ENCODE measurements at places on chromosomes 6 and 20.

- peak; percentile 23 for DNase-seq
- H3K27ac ChIP-seq = no peak overlapping the region
- no peaks in the 10 kb centered on the region for H3K36me3 ChIP-seq
- H3K4me1 ChIP-seq = no peaks in the 10 kb centered on the region
- H3K27me3 ChIP-seq = no peaks in the 10 kb centered on the region
These were observed 22.5 kb upstream of the C6orf58 start for GRCh38 chr6:127554435-127555006.

- H3K4me3 ChIP-seq = no peak overlapping the region
- DNase-seq = no peak
- no peak overlapping the region for H3K27ac ChIP-seq
- H3K4me1 ChIP-seq = no peaks in the 10 kb centered on the region
- no peaks in the 10 kb centered on the region for H3K36me3 ChIP-seq
- no peaks in the 10 kb centered on the region for H3K27me3 ChIP-seq
These were observed 15.1 kb upstream of the MBOAT1 start for GRCh38 chr6:20227350-20227749.

DNA sequence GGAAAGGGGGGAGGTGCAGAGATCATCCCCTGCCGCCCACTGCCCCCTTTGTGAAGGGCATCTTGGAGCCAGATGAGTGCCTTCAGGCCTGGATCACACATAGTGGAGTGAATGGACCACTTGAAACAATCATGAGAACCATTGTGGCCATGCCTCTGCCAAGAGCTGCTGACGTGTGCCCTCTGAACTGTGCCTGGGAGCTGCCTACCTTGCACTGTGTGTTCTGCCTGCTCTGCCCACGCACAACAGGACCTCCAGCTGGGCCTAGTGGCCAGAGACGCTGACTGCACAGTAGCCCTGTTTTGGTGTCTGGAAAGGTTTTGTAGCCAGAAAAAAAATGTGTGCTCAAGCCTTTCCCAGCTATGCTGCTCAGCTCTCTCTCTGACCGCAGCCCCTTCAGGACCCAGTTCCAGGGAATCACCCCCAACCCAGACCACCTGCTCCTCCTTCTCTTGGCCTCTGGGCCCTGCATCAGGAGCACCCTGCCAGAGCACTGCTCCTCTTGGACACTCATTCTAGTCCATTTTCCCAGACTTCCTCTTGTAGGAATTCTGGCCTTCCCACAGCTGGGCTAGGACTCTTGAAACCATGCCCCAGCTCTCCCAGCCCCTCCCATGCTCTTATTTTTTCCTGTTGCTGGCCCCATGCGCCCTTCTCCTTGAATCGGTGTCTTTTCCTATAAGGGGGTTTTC is 1.6 kb upstream of the ADIG start:
- H3K27me3 ChIP-seq = no peaks in the 10 kb centered on the region
- H3K27ac ChIP-seq = no peak overlapping the region
- H3K36me3 ChIP-seq = no peaks in the 10 kb centered on the region
- H3K4me1 ChIP-seq = no peaks in the 10 kb centered on the region

- no peak overlapping the region for H3K4me3 ChIP-seq
- H3K27me3 ChIP-seq = no peaks in the 10 kb centered on the region
- no peak overlapping the region for H3K27ac ChIP-seq
- H3K36me3 ChIP-seq = no peaks in the 10 kb centered on the region
- DNase-seq = no peak
These were observed 1.3 kb upstream of the REPS1 start for GRCh38 chr6:138989098-138989983.

DNA sequence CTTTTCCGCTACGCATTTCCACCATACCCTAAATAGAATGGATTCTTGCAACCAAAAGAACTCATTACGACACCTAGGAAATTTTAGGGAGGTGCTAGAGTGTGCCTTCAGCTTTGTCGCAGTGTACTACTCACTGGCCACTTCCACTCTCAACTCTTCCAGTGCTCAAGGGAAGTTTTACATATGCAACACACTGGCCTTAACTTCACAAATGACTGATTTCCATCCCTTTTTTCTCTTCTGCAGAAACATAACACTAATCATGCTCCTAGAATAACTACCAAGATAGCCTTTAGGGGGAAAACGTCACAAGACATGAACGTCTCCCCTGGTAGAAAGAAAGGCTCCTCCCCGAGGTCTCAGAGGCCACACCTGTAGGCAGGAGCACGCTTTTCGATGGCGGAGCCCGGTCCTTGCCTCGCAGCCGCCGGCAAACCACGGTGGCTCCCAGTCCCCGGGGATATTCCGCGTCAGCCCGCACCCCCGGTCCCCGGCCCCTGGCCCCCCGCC is 584 bp downstream of the LYRM4 start:
- no peaks in the 10 kb centered on the region for H3K36me3 ChIP-seq
- H3K4me1 ChIP-seq = peaks cover 10% of the 10 kb centered on the region
- peak overlapping the region; percentile 4 for H3K27ac ChIP-seq
- no peaks in the 10 kb centered on the region for H3K27me3 ChIP-seq

DNA sequence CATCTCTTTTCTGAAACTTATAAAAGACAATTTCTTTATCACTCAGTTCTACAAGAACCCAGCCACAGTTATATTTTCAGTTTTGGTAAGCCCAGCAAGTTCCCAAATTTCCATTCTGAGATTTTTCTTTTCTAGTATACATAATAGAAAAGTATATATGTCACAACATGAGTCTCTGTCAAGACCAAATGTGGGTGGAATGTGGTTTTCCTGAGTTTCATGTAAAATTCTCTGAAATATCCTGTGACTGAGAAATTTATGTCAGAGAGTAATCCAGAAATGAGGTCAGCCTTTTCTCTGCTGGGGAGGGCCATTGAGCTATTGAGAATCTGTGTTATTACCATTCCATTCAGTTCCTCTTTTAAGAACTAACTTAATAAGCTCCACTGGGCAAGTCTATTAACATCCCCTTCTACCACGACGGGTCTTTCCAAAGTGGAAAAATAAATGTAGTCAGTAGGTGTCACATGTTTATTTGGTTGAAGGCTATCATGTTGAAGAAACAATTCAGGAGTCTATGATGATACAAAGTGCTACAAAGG is 100.7 kb upstream of the HMGN3 start:
- no peak overlapping the region for H3K4me3 ChIP-seq
- no peaks in the 10 kb centered on the region for H3K4me1 ChIP-seq
- H3K27me3 ChIP-seq = no peaks in the 10 kb centered on the region
- H3K27ac ChIP-seq = no peak overlapping the region
- H3K36me3 ChIP-seq = no peaks in the 10 kb centered on the region
- DNase-seq = no peak

DNA sequence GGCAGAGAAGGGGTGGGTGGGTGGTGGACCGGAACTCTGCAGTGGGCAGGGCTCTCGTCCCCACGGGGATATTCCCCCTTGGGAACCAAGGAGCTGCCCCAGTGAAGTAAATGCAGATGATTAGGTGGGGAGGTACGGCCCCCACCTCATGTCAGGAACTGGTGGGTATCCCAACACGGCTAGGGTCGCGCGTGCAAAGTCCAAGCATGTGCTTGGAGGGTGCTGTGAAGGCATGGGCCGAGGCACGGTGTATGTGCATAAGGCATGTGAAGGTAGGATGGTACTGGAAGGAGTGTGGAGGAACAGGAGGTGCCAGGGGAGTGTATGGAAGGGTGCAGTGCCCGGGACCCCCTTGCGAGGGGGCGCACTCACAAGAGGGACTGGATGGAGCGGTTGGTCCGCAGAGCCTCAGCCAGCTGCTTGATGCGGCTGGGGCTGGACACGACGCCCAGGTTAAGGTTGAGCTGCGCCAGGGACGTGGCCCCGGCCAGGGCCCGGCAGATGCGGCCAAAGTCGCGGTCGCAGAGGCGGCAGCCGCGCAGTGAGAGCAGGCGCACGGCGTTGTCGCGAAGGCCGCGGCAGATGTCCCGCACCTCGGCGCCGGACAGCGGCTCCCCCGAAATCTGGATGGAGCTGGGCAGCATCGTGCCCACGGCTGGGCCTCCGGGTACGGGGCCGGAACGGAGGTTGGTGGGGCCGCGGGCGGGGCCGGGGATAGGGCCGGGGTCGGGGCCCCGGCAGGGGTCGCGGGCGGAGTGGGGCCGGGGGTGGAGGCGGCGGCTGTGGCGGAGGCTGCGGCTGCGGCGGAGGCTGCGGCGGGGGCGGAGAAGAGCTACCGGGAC is 783 bp downstream of the LRRC73 start:
- peaks cover 3% of the 10 kb centered on the region for H3K36me3 ChIP-seq
- DNase-seq = peak; percentile 61
- no peak overlapping the region for H3K4me3 ChIP-seq

DNA sequence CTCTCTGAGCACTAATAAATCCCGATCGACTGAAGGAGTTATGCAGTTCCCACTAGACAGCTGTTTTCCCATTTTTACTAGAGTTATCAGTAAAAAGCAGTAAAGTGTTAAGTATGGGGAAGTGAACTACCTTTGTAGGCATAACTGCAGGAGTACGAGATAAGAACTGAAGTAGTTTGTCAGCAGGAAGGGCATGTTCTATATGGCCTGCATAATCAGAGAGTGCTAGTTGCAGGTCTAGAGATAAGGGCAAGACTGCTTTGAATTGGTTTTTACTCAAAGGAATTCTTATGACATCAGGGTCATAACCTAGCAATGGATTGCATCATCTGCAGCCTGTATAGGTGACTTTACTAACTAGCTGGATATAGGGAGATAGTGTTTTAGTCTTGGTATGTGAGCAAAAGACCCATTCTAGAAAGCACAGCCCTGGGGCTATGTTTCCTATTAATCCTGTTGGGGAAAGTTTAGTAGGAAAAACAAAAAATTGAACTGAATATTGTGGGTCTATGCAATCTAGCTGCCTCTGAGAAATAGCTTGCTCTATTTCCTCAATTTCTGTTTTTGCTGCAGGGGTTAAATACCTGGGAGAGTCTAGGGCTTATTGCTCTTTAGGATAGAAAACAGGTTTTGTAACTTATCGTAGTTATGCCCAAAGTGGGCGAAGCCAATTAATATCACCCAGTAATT is 22.6 kb upstream of the CRISP1 start:
- no peaks in the 10 kb centered on the region for H3K4me1 ChIP-seq
- H3K27ac ChIP-seq = no peak overlapping the region
- H3K4me3 ChIP-seq = no peak overlapping the region
- no peaks in the 10 kb centered on the region for H3K36me3 ChIP-seq
- no peak for DNase-seq

DNA sequence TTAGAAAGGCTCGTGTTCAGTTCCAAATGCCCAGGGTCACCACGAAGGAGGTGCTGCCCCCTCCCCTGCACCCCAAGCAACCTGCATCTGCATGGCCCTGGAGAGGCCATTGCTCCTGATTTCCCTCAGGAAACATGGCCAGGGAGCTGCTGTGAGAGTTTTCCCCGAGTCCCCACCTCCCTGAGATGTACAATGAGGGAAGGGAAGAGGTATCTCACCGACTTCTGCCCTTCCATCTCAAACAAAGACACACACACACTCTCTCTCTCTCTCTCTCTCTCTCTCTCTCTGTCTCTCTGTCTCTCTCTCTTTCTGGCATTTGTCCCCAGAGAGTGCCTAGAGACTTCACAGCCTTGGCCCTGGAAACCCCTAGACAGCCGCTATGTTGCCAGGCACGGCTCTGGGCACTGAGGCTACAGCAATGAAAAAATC is 120.4 kb downstream of the MRPL14 start:
- H3K36me3 ChIP-seq = no peaks in the 10 kb centered on the region
- H3K27me3 ChIP-seq = no peaks in the 10 kb centered on the region
- H3K4me3 ChIP-seq = no peak overlapping the region
- H3K27ac ChIP-seq = no peak overlapping the region
- DNase-seq = no peak

DNA sequence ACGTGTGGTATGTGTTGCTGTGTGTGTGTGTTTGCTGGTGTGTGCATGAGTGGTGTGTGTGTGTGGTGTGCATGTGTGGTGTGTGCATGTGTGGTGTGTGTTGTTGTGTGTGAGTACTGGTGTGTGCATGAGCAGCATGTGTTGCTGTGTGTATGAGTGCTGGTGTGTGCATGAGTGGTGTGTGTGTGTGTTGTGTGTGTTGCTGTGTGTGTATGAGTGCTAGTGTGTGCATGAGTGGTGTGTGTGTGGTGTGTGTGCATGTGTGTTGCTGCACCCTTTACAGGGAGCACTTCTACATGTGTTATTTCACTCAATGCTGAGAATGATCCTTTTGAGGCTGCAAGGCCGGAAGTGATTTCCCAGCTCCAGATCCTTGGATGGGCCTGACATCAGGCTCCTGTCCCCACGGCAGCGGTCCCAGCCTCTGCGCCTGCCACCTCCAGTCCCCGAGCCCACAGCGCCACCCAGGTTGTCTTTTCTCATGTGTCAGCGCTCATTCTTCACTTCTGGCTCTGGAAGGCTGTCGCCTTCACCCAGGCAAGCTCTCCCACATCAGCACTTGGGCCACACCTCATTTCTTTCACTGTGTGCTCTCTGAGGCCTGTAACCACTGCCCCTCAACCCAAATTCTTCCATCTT is 2.6 kb downstream of the NPEPL1 start:
- no peak overlapping the region for H3K27ac ChIP-seq
- DNase-seq = no peak
- H3K36me3 ChIP-seq = peaks cover 7% of the 10 kb centered on the region
- H3K4me3 ChIP-seq = no peak overlapping the region
- no peaks in the 10 kb centered on the region for H3K4me1 ChIP-seq

GRCh38 chr20:41862476-41862875 is 244.3 kb upstream of the CHD6 start:
- H3K4me3 ChIP-seq = no peak overlapping the region
- H3K36me3 ChIP-seq = no peaks in the 10 kb centered on the region
- H3K27me3 ChIP-seq = no peaks in the 10 kb centered on the region
- no peak overlapping the region for H3K27ac ChIP-seq

DNA sequence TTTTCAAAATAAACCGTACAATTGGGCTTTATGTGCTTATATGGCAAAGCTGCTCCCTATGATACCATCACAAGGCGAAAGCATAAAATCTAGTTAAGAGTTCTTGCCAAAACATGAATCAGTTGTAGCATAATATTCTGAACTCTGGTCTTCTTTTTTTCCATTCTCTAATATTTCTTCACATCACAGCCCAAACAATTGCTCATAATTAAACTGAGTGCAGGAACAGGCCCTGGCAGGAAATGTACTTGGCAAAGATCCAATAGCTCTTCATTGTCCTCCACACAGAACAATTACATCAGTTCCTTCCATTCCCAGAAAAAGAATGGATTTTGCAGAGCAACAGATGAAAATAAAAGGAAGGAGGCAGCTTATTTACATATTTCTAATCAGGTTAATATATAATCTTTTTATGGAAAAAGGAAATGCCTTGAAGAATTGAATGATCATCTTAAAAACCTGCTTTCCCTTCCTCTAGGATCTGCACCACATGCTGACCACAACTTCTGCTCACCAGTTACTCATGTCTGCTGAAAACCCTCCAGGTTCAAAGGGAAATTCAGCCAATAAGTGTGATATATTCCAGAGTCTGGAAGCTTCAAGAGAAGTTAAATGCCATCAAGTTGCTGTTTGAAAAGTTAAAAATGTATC is 123.3 kb upstream of the COL21A1 start:
- no peaks in the 10 kb centered on the region for H3K27me3 ChIP-seq
- peak overlapping the region; percentile 86 for H3K27ac ChIP-seq
- DNase-seq = no peak

DNA sequence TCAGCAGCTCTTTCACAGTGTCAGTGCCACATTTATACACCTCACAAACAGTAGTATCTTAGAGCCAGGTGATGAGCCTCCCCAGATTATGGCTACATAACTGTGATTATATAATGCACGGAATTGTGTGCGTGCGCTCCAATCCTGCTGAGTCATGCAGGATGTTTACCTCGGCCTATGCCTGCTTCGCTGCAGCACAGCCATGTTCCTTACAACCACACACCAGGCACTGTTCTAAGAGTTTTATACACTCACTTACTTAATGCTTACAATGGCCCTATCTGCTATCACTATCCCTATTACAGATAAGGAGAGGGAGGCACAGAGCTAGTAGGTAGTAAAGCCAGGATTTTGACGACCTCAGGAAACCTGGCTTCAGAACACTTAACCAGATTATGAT is 7.3 kb downstream of the ZKSCAN3 start:
- H3K36me3 ChIP-seq = peaks cover 2% of the 10 kb centered on the region
- H3K4me3 ChIP-seq = no peak overlapping the region
- no peak for DNase-seq
- H3K27me3 ChIP-seq = no peaks in the 10 kb centered on the region
